ENCODE measurements at places on chromosomes 7 and 10.

DNA sequence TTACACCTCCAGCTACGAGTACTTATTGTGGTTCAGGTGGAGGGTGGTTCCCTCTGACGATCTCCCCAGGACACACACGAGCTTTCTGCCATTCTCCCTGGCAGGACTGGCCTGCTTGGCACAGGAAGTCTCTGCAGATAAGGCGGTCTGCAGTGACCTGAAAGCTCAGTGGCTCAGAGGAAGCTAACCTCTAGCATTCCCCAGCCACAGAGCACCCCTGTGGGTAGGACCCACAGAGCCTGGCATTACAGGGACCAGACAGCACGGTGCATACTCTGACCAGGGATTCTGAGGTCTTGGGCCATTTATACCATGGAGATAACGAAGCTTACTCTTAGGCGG lies 1.9 kb upstream of the GPR146 start:
- DNase-seq, result no peak

DNA sequence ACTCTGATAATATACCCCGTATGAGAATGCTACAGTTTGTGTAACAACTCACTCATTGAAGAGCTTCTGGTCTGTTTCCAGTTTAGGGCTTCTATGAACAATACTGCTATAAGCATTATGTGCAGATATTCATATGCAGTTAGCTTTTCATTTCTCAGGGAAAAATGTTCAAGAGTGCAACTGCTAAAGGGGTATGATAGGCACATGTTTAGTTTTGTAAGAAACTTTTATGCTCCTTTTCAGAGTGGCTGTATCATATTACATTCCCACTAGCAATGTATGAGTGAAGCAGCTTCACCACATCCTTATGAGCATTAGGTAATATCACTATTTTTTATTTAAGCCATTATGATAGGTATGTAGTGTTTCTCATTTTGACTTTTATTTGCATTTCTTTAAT lies 182.6 kb upstream of the CXCL12 start:
- DNase-seq, result no peak

DNA sequence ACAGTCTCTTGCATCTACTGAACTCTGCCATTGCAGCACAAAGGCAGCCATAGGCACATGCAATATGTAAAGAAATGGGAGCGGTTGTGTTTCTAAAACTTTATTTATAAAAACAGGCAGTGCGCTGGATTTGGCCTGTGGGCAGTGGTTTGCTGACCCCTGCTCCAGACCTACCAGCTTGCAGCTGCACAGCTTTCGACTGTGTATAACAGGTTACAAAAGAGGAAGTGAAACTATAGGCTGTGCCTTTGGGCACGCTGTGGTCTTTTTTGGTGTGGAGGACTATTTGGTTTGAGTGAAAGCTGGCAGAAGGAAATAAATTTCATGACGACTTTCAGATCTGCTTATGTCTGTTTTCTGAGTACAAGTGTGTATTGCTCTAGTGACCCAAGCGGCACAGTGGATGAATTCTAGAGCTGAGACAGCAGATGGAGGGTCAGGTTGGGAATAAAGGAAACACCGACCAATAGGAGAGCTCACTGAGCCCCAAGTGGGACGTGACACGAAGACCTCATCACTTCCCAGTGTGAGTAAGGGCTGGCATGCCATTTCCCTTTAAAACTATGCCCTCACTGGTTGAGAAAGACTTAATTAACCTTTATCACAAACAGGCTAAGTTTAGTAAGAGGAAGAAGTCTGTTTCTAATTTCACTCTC lies 152.7 kb downstream of the ANK3 start:
- DNase-seq, result no peak

GRCh38 chr7:135447748-135448147 lies 62.2 kb downstream of the CNOT4 start:
- DNase-seq, result no peak

DNA sequence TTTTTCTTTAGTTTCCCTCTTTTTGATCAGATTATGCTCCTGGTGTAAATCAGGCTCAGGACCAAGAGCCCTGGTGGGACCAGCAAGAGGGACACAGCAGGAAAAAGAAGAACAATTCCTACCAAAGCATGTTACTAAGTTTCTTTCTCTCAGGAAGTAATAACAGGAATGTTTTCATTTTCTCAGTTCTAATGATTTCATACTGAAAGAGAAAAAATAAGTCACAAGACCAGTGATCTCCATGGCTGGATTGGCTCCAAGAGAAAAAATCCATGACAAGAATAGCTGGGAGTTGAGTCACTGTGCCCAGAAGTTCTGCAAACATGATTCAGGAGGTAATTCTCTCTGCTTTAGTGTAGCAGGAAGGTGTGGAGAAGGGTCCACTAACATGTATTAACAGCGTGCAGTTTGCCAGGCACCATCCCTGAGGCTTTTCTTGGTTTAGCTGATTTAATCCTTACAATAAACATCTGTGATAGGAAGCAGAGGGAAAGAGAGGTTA lies 23.8 kb upstream of the IFIT2 start:
- DNase-seq, result no peak

GRCh38 chr7:17988141-17988540 lies 39.5 kb downstream of the PRPS1L1 start:
- DNase-seq, result no peak

- DNase-seq, result no peak
These were observed 187.7 kb downstream of the MTERF1 start for GRCh38 chr7:91692800-91693199.

DNA sequence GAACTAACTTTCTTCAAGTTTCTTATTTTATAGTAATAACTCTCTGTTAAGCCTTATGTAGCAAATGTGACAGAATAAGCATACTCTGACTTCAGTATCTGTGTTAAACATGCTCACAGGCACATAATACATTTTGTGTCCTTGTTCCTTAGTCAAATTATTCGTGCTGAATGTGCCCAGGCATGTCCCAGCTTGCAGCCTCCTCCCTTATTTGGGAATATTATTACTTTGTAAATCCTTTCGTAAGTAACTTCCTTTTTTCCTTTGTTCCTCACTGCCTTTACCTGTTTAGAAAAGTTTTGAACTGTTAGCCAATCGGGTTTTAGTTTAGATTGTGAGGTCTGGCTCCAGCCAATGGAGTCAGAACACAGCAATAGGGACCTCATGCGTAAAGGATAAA lies 46.9 kb downstream of the GALNT11 start:
- no peak for DNase-seq

GRCh38 chr10:108556186-108556585 lies 1367.1 kb downstream of the XPNPEP1 start:
- DNase-seq, result no peak

- no peak for DNase-seq
These were observed 126.3 kb upstream of the CXCL12 start for GRCh38 chr10:44511166-44511565.

DNA sequence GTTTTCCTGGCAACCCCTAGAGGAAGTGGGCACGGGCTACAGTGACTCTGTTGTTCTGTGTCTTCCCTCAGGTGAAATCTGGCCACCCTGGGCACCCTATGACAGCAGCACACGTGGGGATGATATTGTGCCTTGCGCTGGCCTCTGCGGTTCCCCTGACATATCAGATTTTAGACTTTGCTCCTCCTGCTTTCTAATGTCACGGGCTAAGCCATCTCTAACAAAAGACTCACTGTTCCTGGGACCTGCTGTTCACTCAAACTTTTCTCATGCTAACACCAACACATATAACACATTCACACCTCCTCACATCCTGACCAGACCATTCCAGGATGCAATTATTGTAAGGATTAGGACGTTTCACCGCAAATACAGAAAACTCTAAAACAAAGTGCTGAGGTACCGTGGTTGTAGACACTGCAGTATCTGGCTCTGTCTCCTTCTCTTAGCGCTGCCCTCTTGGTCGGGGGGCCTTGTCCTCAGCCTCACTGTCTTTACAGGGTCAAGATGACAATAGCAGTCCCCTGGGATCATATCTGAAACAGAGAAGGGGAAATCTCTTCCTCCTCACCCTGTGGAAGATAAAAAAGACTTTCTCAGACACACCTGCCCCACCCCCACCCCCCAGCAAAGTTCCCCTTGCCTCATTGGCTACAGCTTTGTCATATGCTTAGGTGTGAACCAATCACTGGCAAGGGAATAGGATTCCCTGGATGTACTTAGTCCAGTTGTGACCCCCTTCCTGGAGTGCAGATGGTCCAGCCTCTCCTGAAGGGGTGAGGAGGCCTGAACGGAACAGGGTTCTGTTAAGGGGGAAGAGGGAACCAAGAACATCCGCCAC lies 14.1 kb downstream of the CHN2 start:
- no peak for DNase-seq

GRCh38 chr10:110680273-110681020 lies 36.3 kb downstream of the RBM20 start:
- DNase-seq, result no peak

DNA sequence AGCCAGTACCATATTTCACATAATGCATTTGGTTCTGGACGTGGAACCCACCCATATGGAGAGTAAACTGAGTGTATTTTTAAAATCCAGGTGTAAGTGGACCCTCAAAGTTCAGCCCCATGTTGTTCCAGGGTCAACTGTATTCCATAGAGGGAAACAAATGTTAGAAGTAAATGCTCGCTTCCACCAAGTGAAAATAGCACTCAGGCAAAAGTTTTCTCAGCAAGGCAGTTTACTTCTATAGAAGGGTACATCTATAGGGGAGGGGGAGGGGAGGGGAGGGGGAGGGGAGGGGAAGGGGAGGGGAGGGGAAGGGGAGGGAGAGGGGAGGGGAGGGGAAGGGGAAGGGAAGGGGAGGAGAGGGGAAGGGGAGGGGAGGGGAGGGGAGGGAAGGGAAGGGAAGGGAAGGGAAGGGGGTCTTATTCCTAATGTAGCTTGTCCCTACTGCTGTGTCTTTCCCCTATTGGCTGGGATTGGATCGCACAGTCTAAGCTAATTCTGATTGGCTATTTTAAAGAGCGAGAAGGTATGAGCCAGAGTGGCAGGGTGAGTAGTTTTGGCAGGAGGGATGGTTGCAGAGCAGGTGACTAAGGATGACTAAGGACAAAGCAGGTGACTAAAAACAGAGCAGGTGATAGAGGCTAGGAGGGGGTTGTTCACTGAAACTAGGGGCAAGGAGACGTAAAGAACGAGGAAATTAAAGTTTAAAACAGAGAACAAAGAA lies 29.1 kb downstream of the GARIN1A start:
- no peak for DNase-seq

- DNase-seq, result no peak
These were observed 9.1 kb downstream of the AHR start for GRCh38 chr7:17307558-17307957.

- DNase-seq, result no peak
These were observed 3.4 kb downstream of the SCIN start for GRCh38 chr7:12573885-12574284.

DNA sequence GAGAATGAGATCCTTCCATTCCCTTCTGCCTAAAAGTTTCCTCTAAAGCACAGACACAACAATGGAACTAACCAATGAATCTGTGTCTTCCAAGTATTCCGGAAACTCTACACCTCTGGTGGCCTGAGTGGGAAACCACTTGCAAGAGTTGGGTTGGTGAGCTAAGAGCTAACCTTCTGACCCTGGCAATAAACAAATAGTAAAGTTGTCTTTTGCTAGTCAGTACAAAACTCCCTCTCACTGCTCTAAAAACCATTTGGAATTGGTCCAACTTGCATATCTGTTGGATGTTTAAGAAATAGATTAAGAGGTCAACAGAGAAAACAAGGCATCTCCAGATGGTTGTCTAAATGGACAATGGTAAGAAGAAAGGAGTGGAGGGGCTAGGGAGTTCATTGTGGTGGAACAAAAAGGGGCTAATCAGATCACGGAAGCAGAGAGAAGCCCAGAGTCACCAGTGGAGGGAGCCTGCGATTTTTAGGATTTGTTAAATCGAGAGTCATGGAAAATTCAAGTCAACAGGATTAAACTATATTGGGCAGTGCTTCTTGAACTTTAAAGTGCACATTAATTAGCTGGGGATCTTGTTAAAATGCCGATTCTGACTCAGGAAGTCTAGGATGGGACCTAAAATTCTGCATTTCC lies 192.3 kb downstream of the EVX1 start:
- DNase-seq, result no peak
